ENCODE measurements at places on chromosomes 4 and X.

DNA sequence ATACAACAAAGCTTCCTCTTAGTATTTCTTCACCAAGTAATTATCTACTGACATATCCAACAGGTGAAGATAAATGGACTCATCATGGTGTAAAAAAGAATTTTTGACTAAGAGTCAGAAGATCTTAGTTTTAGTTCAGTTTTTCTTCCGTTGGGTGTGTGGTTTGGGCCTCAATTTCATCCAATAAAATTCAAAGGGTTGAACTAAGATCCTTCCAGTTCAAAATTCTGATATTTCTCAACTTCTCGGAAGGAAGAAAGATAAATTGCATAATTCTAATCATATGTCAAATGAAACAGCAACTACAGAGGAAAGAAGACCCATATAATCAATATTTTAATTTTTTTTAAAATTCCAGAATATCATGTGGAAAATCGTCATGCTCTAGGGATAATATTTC, 192.7 kb downstream of the SPRY1 start:
- no peak for DNase-seq

DNA sequence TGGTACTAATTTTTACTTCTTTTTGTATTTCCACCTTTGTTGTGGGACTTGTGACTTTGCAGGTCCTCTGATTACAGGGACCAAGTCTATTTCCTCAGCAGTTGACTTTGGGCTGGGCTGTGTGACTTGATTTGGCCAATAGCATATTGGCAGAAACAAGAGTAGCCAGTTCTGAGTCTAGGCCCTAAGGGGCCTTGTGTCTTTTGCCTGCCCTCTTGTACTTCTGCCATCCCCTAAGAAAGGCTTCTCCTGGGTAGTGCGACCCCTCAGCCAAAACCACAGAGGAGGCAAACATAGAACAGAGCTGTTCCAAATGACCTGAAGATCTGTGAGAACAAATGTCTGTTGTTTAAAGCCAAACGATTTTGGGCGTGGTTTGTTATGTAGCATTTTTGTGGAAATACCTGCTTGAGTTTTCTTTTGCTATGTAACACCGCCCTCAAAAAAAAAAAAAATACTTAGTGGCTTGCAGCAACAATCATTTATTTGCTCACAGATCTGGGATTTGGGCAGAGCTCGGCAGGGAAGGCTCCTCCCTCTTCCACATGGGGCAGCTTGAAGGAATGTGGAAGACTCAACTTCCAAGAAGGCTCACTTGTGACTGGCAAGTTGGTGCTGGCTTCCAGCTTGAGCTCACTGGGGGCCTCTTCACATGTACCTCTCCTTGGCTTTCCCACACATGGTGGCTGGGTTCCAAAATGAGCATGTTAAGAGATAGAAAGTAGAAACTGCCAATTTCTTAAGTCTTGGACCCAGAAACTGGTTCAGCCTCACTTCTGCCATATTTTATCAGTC, 423.0 kb upstream of the CNKSR2 start:
- DNase-seq, result no peak

GRCh38 chr4:178970433-178971140, 1528.3 kb upstream of the AGA start:
- no peak for DNase-seq

DNA sequence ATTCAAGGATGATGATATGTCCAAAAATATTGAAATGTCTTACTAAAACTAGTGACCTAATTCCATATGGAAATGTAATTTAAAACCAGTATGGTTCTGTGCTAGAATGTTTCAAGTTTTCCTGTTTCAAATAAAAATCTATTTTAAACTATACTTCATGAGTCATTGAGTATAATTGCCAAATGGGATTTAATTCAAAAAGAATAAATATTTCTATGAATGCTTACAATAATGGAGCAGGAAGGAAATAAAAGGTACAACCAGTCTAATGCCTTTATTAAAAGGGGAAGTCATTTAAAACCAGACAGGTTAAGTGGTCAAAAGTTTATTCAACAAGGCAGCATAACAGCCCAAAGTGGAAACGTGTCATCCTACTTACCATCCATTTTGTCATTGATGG, 2347.1 kb downstream of the PCDH7 start:
- no peak for DNase-seq

DNA sequence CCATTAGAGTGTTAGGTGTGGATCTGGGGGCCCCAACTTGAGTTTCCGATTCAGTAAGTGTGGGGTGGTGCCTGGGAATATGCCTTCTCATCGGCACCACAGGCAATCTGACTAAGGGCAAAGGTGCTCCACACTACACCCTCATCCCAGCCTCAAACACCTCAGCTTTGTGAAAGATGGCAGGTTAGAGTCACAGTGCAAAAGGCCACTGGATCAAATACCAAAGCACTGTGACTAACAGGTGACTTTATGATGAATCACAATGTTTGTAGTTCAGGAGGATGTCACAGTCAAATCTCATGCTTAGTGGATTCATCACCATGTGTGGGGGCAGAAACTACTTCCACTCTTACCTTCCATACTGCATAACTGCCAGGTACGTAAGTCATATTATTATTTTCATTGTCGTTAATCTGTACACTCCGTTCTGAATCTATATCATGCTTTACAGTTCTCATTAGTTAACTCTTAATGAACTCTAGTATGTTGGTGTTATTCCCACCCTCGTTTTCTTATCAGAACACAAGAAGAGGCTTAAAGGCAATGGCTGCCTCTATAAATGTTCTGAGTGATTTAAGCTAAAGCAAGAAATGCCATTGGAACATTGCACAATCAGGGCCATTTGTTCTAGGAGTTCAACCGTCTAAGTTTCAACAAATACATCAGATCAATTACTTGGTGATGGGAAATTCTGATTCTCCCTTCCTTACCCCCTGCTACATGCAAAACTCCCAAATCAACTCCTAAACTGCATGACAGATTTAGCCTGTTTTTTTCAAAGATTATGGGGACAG, 50.2 kb downstream of the PRKG2 start:
- DNase-seq, result no peak

- peak; percentile 38 for DNase-seq
These were observed 1.2 kb downstream of the BCOR start for GRCh38 chrX:40096395-40097091.

GRCh38 chr4:19711871-19712270, 539.8 kb upstream of the SLIT2 start:
- no peak for DNase-seq

- no peak for DNase-seq
These were observed 205.0 kb upstream of the PDE5A start for GRCh38 chr4:119833611-119834010.

- no peak for DNase-seq
These were observed 100.8 kb upstream of the MSX1 start for GRCh38 chr4:4758681-4759080.

Measured in stimulated activated CD4-positive, alpha-beta T cell treated with anti-CD3 and anti-CD28 coated beads, Interleukin-1b, Interleukin-23, amount 100 ng/mL, for 1 hour (primary cell).